ENCODE measurements at places on chromosomes 1 and 21.
A peak's percentile ranks its signal among the peaks of the same experiment; 100 is the strongest.

DNA sequence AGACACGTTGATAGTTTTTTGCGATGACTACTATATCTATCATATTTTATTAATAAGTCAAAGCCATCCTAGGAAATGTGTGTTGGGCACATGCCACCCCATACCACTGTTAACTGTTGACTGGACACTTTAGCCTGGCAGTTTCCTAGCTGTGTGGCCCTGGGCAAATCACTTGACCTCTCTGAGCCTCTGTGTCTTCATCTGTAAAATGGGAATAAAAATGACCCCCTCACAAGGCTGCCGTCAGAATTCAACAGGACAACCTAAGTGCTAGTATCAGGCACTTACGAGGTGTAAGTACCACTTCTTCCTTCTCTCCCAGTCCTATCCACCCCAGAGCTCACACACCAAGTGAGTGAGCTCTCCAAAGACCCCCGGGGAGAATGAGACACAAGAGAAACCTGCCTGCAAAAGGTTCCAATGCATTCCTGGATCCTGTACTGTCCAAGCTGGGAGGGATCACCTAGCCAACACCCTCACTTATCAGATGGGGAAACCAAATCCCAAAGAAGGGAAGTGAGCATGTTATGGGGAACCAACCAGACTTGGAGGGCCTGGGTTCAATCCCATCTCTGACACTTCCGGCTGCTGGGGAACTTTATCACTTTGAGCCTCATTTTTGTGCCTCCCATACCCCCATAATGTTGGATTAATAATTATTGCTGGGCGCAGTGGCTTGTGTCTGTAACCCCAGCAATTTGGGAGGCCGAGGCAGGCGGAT is 24.9 kb downstream of the HSPG2 start:
- no peak for DNase-seq

DNA sequence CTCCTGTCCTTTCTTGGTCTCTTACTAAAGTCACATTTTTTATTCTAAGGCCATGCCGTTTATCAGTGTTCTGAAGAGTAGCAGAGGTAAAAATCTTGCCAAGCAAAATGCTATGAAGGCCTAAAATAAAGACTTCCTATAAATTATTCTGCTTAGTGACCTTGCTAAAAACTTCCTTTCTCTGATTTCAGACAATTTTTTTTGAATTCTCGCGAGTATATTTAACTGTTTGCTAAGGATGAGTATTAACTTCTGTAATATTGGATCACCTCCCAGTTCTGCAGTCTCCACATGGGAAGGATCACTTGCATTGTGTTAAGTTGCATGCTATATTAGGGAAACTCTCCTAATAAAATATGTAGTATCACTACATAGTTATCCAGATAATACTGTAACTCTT is 123.4 kb upstream of the SNX7 start:
- DNase-seq: no peak

DNA sequence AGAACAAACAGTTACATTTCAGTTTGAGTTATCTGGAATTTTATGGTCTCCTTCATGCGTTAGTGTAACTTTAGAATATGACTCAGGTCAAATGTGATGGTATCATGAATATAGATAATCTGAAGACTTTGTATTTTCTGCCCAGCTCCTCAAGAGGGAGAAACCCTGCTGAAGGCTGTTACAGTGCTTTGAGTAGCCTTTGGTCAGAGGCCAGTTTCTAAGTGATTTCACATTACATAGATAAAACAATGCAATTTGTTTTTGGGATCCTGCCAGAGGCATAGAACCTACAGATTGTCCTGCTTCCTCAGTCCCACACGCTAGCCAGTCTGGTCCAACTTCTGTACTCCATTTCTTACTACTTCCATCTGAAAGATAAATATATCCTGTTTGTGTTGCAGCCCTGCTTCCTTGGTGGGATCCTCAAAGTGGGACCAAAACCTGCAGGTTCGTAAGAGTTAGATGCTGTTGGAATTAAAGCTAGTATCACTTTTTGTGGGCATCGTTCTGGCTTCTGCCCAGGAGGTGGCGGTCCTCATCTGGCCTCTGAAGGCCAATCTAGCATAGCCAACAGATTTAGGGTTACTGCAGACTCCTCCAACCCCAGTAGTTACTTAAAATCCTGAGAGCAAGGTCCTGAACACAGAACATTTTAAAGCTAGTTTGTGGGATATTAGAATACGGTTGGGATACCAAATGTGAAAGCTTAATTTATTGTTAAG is 645.8 kb upstream of the USP24 start:
- DNase-seq: no peak

DNA sequence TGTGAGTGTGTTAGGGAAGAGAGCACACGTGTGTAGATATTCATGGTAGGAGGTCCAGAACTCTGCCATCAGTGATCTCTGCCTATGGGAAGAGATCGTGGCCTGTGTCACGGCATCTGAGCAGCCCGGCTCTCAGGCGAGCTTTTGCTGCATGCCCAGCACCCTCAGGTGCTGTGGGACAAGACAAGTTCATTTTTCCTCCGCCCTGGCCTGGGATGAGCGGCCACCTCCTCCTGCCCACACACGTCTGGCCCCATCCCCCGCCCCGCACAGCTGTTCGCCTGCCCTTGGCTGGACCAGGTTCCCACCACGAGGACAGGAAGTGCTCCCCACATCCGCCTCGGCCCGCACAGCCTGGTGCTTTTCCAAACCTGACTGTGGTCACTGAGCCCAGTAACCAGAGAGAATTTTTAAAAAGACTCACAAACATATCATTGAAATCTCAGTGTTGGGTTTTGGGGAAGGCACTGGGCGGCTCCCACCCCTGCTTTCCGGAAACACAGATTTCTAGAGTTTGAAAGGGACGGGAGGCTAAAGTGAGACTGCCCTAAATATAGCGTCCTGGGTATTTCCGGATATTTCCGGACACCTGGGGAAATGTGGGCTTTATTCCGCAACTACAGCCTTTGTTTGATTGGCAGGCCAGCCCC is 18.0 kb downstream of the BMP8A start:
- DNase-seq: peak; percentile 15

GRCh38 chr1:58881471-58881994 is 97.7 kb upstream of the JUN start:
- DNase-seq: no peak

GRCh38 chr1:43241413-43241836 is 28.4 kb upstream of the TMEM125 start:
- DNase-seq: no peak

DNA sequence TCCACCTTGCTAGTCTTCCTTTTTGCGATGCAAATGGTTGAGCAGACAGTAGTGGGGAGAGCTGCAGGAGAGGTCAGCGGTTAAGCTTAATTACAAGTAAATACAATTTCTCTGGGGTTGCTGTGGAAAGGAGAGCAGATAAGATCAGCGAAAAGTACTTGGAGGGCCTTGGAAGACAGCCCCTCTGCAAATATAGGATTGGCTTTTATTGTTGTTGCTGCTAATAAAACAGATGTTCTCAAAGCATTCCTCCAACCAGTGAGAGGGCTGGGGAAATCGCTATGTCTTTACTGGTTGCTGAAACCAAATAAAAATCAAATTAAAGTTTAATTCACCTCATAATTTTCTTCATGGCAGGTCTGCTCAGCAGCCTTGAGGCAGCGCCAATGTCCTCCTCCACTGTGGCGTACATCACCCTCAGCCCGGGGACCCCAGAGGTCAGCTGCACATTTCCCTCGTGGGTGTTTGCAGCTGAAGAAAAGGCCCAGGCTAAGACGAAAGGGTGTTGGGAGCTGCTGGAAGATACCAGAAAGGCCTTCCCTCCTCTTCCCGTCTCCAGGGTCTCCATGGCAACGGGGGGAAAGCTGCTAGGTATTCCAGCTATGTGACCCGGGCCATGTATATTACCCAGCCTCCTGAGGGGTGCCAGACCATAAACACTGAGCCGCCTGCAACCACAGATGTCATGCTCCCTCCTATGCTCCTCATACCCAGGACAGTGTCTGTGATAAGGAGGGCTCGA is 54.6 kb upstream of the POU2F1 start:
- no peak for DNase-seq

- DNase-seq: no peak
Measured at GRCh38 chr21:25910809-25911208, 176.0 kb downstream of the GABPA start.

DNA sequence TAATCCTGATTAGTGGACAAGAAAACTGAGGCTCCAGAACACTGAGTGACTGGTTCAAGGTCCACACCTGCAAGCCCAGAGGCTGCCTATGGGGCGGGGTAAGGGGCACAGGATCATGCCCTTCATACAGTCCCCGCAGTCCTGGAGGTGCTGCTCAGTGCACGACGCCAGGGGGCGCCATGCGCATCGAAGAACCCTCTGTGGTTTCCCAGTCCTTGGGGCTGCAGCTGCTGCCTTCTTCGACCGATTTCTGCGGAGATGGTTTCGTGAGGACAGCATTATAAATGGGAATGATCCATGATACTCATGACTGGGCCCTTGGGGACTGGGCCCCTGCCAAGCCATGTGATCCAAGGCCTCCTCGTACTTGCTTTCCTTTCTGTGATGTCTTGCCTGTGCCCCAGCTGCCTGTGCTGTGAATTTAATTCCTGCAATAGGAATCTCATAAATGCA is 37.1 kb upstream of the ARHGEF10L start:
- DNase-seq: peak; percentile 36

- DNase-seq: peak; percentile 30
Measured at GRCh38 chr1:244599937-244600350, 53.0 kb upstream of the DESI2 start.

DNA sequence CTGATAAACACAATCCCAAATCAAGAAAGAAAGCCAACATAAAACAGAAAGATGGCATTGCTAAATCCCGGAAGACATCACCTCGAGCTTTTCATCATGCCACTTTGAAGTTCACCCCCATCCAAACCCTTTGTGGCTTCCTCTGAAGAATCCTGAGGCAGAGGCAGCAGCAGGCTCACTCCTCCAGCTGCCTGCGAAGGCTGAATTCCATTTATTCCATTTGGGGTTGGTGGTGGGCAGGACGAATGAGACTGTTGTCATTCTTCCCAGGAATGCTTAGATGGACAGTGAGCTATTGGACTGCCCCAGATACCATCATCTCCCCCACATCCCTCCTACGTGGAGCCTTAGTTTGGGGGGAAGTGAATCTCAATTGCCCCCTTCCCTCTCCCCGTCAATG is 437.5 kb downstream of the SMYD3 start:
- DNase-seq: no peak

- no peak for DNase-seq
Measured at GRCh38 chr1:178581351-178582303, 68.7 kb downstream of the TEX35 start.

- DNase-seq: no peak
Measured at GRCh38 chr1:54053745-54054437, 483 bp downstream of the TCEANC2 start.

DNA sequence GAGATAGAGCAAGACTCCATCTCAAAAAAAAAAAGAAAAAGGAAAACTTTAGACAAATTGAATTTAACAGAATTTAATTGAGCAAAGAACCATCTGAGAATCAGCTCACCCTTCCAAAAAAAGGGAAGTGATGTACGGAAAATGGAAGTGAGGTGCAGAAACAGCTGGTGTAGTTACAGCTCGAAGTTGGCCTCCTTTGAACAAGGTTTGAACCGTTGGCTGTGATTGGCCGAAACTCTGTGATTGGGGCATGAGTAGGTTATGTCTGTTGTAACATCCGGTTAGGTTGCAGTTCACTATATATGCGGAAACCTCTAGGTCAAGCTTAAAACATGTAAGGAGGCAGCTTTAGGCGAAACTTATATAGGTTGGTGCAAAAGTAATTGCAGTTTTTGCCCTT is 97.9 kb upstream of the KIF26B start:
- DNase-seq: peak; percentile 18

GRCh38 chr1:231681006-231681405 is 54.4 kb downstream of the DISC1 start:
- DNase-seq: no peak

- no peak for DNase-seq
Measured at GRCh38 chr1:20596106-20596505, 7.2 kb downstream of the CDA start.

- DNase-seq: no peak
Measured at GRCh38 chr1:32338637-32339145, 2.7 kb upstream of the MARCKSL1 start.

DNA sequence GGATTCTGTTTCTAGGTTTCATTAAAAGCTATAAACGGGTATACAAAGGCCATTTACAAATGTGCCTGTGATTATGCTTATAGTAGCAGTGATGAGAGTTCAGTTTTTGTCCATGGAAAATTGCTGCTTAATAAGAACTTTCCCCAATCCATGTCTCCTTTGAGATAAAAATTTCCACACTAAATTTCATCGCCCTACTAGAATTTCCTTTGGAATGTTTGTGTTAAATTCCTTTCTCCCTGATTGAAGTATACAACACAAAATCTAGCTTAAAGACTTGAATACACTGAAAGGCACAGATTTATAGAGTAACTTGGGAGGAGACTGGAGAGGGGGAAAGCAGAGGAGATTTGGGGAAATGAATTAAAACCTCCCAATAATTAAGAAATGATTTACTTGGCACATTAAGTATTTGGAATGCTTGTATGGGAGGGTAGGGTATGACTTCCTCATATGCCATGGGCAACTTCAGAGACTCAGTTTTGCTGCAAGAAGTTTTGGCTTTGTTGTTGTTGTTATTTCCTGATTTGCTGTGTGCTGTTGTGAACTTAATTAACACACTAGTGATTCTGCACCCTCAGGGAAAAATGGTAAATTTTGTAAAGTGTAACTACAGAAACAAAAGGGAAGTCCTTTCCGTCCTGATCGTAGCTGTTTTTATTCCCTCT is 157.6 kb upstream of the LMO4 start:
- no peak for DNase-seq

GRCh38 chr1:5508669-5509330 is 483.4 kb downstream of the NPHP4 start:
- no peak for DNase-seq

- DNase-seq: no peak
Measured at GRCh38 chr21:27108228-27108627, 141.3 kb upstream of the ADAMTS5 start.

GRCh38 chr1:8945568-8945967 is at the start of gene CA6:
CA6 (plus strand) TSS chr1:8945868; CDS start chr1:8945887, 19 bp downstream.
- DNase-seq: no peak

DNA sequence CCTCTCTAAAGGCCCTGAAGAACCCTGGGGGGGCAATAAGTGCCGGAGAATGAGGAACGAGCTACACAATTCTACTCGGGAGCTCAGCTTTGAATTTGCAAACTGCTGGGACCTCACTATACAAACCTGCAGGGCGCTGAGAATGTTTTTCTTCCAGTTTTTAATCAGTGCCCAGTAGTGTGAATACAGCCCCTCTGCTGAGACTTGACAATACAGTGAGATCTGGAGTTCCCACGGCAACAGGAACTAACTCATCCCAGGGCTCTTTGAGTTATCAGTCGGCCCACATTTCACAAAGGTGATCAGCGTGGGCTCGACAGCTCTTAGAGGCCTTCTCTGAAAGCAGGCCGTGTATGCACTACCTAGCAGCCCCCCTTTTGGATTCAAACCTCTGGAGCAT is 41.7 kb downstream of the TMEM53 start:
- DNase-seq: no peak

DNA sequence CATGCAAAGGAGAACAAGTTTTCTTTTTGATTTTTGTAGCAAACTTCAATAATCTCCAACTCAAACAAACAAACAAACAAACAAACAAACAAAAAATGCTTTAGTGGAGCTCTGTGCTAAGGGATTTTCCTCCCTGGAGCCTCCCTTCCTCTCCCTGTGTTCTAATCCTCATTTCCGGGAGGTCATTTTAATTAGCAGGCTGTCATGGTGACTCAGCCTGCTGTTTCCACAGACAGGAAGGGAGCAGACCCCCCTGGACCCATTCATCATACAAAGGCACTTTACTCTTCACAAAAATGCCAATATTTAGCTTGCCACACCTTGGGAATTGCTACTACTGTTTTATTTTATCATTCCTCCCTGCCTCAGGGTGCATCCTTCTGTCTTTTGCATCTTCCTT is 61.0 kb upstream of the SPATA6 start:
- no peak for DNase-seq
